ENCODE measurements at places on chromosomes 11 and 22. TPM values are rescaled to one million over a fixed set of nuclear protein-coding genes. Genes with fewer than 3 reads are reported as not detected.

DNA sequence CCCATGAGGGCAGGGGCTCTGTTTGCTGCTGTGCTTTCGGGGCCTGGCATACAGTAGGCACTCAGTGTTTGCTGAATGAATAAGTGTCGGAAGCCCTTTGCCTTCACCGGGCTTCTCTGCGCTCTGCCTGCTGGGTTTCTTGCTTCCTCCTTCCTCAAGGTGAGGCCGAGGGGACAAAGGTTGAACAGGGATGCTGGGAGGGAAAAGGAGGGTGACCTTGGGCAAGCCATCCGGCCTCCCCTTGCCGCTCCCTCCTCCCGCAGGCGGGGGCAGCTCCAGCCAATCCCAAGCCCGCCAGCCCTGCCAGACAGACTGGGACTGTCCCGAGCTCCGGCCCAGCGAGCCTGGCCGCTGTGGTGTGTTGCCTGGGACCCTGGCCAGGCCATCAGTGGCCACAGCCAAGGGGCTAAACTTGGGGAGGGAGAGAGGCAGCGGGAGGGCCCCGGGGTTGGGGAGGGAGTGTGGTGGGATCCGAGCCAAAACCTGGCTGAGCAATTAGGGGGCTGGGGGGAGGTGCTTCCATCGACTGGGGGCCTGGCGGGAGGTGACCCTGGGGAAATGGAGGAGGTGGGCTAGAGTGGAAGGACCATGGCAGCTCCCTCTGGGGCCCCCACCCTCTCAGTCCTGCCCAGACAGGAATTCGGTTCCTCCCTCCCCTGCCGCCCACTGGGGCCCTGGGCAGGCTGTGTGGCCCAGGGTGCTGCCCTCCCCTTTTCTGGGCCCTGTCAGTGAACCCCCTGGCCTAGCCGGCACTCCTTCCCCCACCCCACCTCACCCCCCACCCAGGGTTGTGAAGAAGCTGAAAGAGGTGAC lies 3.4 kb upstream of the RCOR2 start:
- no peak for DNase-seq
- H3K36me3 ChIP-seq: no peaks in the 10 kb centered on the region
- no peak overlapping the region for H3K4me3 ChIP-seq
- H3K27me3 ChIP-seq: no peaks in the 10 kb centered on the region

DNA sequence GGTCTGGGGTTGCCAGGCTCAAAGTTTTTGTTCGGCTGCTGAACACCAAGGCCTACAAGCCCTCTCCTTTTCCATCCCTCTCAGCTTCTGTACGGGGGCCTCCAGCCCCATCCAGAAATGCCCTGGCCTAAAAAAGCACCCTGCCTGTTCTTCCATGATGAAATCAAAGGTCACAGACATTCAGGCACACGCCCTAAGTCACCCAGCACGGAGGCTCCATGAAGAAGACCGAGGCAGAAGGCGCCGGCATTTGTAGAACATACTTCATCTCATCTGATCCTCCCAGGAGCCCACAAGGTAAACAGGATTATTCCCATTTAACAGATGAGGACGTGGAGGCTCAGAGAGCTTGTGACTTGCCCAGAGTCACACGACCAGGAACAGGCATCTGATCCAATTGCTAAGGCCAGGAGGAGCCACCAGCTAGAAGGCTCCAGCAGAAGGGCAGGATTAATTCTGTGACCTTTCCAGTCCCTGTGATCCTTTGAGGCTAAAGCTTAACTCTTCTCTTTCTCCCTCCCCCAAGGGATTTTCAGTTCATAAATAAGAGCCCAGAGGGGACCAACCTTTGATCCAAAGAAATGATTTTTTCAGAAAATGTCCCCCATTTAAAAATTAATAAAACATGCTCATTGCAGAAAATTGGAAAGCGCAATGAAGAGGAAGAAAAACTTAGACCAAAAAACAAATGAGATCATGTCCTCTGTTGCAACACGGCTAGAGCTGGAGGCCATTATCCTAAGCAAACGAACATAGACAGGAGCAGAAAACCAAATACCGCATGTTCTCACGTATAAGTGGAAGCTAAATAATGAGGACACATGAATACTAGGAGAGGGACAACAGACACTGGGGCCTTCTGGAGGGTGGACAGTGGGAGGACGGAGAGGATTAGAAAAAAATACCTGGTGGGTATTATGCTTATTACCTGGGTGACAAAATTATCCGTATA lies 38.7 kb downstream of the CYTH4 start:
- DNase-seq: no peak
- no peak overlapping the region for H3K27ac ChIP-seq
- no peaks in the 10 kb centered on the region for H3K36me3 ChIP-seq
- no peak overlapping the region for H3K4me3 ChIP-seq
- H3K4me1 ChIP-seq: peaks cover 29% of the 10 kb centered on the region
- peaks cover 34% of the 10 kb centered on the region for H3K27me3 ChIP-seq

DNA sequence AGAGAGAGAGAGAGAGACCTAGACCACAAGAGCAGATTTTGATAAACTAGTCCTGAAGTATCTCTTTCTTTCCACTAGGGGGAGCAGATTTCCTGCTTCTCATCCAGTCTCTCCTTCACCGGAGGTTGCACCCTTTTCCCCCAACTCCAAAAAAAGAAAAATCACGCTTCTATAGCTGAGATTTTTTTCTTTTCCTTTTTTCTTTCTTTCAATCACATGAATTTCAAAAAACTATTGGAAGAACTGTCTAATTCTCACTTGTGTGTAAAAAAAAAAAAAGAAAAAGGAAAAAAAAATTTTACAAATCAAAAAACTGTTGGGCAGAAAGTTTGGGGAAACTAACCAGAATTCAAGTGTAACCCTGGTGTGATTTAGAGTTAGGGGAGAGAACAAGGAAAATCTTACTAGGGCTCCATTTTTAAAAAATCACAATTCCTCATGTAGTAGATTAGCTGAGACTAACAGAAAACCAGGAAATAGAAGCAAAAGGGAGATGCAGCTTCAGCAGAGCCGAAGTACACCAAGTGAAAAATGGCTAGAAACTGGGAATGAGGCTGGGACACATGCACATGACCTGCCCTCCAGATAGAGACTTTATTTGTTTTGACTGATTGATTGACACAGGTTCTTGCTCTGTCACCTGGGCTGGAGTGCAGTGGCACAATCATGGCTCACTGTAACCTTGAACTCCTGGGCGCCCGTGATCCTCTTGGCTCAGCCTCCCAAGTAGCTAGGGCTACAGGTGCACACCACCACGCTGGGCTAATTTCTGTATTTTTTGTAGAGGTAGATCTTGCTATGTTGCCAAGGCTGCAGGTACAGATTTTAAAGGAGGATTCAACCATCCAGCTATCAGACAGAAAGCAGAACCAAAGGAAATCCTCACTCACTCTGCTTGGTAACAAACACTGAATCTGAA lies 27.1 kb downstream of the SDHD start:
- DNase-seq: no peak
- H3K36me3 ChIP-seq: no peaks in the 10 kb centered on the region
- H3K4me1 ChIP-seq: no peaks in the 10 kb centered on the region
- H3K27me3 ChIP-seq: no peaks in the 10 kb centered on the region

RAPSN gene
- total RNA-seq: 3.4 TPM

DNA sequence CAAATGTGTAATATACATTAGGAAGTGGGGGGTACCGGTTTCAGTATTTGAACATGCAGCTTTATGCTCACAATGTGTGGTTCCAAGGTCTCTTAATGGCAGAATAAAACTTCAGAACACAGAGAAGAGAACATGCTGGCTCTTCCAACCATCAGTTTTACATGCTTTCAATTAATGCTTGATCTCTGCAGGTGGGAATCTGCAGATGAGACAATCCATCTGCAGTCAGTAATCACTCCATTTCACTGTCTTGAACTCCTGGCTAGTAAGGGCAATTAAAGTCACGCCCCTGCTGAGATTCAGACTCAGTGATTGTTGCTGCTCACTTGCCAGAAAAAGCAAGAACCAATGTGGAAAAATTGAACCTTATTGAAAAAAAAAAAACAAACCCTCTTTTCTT lies 945.7 kb downstream of the DLG2 start:
- H3K4me1 ChIP-seq: no peaks in the 10 kb centered on the region
- DNase-seq: no peak
- H3K27ac ChIP-seq: no peak overlapping the region
- H3K36me3 ChIP-seq: no peaks in the 10 kb centered on the region

DNA sequence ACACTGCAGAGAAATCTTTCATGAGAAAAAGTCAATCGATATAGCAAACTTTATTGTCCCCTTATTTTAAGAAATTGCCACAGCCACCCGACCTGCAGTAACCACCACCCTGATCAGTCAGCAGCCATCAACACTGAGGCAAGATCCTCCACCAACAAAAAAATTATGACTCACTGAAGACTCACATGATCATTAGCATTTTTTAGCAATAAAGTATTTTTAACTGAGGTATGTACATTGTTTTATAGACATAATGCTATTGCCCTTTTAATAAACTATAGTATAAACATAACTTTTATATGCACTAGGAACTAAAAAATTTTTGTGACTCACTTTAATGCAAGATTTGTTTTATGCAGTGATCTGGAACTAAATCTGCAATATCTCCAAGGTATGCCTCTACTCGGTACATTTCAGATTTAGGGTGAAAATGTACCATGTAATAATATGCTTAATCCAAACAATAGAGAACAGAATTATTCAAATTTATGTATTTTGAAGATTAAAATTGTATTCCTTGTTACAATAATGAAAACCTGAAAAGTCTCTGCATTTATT lies 79.2 kb upstream of the CEP126 start:
- no peaks in the 10 kb centered on the region for H3K4me1 ChIP-seq
- no peaks in the 10 kb centered on the region for H3K27me3 ChIP-seq
- DNase-seq: no peak
- H3K4me3 ChIP-seq: no peak overlapping the region

DNA sequence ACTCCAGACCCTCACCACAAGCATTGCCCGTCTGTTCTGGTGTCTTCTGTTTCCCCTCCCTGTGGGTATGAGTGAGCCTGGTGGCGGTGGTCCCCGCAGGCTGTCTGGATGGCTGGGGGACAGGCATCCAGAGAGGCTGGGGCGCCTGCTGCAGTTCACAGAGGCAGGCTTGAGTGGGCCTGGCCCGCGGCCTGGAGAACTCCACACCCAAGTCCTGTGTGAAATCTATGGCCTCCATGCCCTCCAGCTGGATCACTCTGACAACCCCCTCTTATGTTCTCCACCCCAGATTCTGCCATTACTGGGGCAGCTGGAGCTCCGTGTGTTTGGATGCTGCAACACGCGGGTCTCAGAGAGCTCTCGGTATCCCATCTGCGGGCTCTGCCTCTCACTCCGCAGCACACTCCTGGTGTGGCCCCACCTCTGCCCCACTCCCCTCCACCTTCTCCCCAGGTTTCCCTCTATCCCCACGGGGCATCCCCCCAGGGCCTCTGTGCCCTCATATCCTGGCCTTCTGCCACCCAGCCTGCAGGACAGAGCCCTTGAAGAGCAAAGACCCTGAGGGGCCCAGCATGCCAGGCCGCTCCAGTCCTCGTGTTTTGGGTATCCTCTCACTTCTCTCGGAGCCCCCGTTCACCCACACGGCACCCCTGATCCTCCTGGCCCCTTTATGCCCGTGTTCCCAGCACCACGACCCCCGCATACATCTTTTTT lies 31.3 kb downstream of the LRRC74B start:
- no peaks in the 10 kb centered on the region for H3K36me3 ChIP-seq
- no peak overlapping the region for H3K27ac ChIP-seq
- H3K27me3 ChIP-seq: no peaks in the 10 kb centered on the region
- H3K4me1 ChIP-seq: no peaks in the 10 kb centered on the region
- H3K4me3 ChIP-seq: no peak overlapping the region

DNA sequence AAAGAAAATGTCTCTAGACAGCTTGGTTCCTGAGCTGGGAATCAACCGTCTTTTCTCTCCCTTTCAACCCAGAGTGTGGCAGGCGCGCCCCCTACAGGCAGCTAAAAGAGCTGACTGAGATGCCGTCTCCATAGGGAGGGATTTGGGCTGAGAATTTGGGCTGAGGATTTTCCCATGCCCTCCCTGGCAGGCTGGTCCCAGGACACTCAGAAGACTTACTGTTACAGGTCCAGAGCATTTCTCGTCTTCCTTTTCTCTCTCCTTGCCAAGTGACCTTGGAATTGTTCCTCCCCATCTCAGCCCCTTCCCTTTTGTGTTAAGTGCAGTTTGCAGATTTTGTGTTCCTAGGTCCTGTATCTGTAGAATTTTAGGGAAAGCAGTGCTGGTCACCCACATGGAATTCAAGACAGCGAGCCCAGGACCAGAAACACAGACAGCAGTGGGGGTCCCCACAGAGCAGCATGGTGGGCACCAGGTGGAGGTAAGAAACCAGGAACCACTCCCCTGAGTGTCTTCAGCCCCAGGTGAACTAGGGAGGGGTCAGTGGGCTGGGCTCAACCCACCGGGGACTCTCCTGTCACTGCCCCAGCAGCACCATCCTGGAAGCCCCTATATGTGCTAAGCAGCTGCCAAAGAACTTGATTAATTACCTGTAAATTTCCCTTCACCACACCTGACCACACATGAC lies 9.9 kb upstream of the IGLL5 start:
- H3K36me3 ChIP-seq: no peaks in the 10 kb centered on the region
- no peak overlapping the region for H3K4me3 ChIP-seq
- H3K4me1 ChIP-seq: no peaks in the 10 kb centered on the region
- no peaks in the 10 kb centered on the region for H3K27me3 ChIP-seq

HTR3B gene
- total RNA-seq: not detected

DNA sequence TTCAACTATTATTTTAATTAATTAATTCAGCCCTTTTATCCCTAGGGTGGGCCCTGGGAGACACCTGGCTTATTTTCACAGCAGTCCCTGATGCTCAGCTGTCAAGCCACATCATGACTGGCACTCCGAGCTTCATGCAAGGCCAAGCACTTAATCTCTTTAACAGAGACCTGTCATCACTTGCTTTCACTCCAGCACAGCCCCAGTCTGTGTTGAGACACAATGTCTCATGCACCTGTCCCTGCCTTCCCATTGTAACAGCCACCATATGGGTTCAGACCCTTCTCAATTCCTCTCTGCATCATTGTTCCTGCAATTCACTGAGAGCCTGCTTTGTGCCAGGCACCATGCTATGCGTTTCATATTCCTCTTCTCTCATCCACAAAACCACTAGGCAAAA lies 222.2 kb upstream of the TENM4 start:
- H3K27me3 ChIP-seq: no peaks in the 10 kb centered on the region
- no peak overlapping the region for H3K27ac ChIP-seq
- no peak overlapping the region for H3K4me3 ChIP-seq

DNA sequence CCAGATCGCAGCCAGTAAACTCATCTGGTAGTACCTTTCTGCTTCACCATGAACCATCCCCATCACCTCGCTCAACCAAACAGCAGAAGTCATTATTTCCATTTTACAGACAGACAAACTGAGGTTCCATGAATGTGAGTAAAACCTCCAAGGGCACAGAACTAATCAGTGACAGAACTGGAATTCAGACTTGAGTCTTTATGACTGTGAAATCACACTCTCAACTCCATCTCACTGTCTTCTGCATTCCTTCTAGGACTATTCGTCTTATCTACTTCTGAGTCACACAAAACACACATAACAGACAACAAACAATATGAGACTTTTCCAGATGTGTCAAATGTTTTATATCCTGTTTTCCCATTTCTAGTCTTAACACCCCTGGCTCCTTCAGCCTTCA lies 9.3 kb upstream of the NUP50 start:
- peaks cover 5% of the 10 kb centered on the region for H3K4me1 ChIP-seq
- no peak overlapping the region for H3K4me3 ChIP-seq
- DNase-seq: no peak
- no peaks in the 10 kb centered on the region for H3K27me3 ChIP-seq
- peaks cover 13% of the 10 kb centered on the region for H3K36me3 ChIP-seq
- H3K27ac ChIP-seq: no peak overlapping the region

Measured in T-cell (primary cell).